ENCODE measurements at places on chromosomes 16 and 17.

DNA sequence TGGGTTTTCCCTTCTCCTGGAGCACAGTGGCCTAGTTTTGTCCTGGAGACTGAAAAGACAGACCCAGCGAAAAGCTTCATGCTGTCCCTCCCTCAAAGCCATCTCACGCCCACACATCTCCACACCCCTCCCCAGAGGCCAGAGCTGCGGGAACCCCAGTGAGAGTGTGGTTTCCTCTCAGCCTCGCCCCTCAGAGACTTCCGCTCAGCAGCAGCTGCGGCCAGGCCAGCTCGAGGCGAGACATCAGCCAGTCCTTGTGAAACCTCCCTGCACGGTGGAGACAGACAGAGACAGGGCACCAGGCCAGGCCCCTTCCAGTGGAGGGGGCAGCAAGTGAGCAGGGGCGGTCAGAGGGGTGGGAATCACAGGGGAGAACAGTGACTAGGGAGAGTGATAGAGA lies 77.0 kb upstream of the TNRC6C start:
- peak; percentile 86 for DNase-seq

- DNase-seq: peak; percentile 24
Measured at GRCh38 chr16:77794586-77794985, 6.2 kb downstream of the VAT1L start.

- DNase-seq: no peak
Measured at GRCh38 chr16:69114346-69114975, 9.0 kb downstream of the HAS3 start.

DNA sequence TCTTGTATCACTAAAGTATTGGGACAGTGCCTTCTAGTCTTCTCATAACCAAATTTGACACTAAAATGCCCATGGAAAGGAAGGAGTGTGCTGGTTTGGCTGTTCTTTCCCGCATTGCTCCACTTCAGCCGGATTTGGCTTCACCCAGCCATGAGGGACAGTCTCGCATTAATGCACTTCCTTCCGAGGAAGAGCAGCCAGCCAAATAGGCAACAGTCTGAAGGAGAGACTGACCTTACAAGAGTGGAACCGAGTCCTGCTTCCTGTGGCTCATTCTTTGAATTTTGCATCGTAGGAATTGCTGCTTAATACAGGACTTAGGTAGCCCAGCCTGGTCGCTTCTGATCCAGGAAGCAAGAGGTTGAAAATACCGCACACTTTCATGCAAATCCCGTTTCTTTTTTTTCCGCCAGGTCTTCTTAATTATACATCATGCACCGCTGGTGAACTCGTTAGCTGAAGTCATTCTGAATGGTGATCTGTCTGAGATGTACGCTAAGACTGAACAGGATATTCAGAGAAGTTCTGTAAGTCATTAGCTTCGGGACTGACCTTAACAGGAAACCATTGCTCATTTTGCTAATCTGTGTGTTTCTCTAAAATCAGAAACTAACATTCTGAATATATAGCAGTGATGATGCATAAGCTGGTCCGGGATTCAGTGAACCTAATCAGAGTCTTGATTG lies 38.2 kb downstream of the CLEC16A start:
- DNase-seq: no peak

GRCh38 chr17:73956169-73956568 lies 247.3 kb upstream of the RPL38 start:
- no peak for DNase-seq

DNA sequence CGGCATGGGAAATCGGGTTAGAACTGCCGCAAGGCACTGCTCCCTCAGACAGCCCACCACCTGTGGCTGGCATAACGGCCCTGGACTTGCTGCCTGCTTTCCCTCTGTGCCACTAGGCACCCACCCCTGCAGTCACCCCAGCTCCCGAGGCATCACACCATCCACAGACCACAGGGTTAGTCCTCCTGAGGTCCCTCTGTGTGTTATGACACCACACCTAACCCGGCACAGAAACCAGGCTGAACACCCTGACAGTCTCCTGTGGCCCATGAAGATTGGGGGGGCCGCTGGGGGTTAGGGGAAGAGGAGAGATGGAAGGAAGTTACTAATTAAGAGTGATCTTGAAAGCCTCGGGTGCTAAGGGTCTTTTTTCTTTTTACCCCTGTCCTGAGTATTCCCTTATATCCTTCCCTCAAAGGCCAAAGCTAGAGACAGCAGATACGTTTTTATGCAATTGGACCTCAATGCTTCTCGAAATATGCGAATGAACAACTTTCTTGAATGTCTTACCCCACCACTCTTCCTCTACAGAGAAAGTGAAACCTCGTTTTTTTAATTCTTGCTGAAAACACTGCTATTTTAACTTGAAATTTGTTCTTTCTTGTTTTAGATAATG lies 7.0 kb downstream of the CYTH1 start:
- no peak for DNase-seq

- DNase-seq: no peak
Measured at GRCh38 chr16:1348441-1348840, 3.2 kb downstream of the TSR3 start.

GRCh38 chr17:19740933-19741332 lies 7.2 kb downstream of the ALDH3A1 start:
- DNase-seq: no peak

DNA sequence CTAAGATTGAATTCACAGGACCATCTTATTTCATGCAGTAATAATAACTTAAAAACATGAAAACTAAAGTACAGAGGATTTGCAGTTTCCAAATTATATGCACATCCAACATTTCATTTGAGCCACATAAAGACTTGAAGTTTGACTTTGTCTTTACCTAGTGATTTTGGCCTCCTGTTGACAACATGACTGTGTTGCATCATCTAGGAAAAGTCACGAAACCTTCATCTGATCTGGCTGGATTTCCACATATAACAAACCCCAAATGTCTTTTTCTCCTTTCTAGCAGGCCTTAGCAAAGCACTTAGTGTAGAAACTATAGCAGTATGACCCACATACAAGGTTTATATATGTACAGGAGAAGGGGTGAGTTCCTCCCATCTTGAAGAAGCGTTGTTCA lies 406.5 kb upstream of the CDH5 start:
- DNase-seq: no peak

DNA sequence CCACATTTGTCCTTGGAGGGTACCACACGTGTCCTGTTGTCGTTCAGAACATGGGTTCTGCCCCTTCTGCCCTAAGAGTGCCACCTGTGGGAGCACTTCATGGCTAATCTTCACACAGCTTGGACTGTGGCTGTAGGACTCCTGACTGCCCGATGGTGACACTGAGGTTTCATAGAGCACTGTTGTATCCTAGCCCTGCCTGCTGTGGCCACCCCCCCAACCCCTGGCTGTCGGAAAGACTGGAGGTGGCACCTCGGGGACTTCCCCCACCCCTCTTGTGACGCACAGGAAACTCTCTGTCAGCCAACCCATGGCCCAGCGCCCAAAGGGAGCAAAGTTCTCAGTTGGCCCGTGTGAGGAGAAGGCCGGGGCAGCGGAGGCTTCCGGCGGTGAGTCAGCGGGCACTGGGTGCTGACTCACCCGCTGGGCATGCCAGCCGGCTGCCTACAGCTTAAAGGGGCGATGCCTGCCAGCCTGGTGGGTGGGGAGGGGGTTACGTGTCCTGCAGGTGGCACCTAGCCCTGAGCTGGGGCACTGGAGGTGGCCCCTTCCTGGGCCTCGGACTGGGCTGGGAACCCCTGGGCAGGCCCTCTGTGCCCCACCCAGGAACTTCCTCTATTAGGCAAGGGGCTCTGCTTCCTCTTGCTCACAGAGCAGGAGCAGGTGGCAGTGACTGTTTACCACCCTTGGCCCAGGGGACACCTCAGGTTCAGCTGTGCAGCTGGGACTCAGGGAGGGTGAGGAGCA lies 3.4 kb downstream of the MAP2K3 start:
- peak; percentile 93 for DNase-seq

- peak; percentile 77 for DNase-seq
Measured at GRCh38 chr17:33469911-33470310, 176.8 kb upstream of the ASIC2 start.

DNA sequence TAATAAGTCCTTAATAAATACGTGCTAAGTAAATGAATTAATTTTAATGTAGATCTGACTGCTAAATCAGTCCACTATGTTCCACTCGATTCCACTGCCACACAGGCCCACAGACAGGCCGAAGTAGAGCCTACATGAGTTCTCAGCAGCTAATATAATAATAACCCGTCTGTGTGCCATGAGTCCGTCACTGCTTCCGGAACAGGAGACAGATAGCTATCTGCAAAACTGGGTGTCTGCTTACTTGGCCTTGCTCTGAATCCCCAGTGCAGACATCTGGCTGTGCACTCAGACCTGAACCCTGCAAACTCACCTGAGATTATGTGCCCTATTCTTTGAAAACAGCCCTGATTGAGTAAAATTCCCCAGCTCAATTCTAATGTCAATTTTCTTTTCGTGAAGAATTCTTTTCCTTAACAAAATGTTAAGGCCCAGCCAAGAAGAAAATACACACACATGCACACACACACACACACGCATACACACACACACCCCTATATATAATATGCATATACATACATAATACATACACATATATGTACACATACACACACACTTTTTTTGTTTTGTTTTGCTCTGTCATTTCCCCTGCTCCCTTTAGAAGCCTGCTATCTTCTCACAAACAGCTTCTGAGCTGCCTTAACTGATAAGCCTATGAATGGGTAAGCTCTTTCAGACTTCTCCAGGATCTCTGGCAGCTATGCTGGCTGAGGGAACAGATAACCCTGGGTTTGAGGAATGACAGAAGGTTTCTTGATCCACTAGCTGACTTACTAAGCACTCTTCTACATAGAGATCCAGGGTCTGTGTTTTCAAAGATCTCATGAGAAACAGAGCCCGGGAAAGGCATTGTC lies 39.8 kb upstream of the TOM1L1 start:
- no peak for DNase-seq

DNA sequence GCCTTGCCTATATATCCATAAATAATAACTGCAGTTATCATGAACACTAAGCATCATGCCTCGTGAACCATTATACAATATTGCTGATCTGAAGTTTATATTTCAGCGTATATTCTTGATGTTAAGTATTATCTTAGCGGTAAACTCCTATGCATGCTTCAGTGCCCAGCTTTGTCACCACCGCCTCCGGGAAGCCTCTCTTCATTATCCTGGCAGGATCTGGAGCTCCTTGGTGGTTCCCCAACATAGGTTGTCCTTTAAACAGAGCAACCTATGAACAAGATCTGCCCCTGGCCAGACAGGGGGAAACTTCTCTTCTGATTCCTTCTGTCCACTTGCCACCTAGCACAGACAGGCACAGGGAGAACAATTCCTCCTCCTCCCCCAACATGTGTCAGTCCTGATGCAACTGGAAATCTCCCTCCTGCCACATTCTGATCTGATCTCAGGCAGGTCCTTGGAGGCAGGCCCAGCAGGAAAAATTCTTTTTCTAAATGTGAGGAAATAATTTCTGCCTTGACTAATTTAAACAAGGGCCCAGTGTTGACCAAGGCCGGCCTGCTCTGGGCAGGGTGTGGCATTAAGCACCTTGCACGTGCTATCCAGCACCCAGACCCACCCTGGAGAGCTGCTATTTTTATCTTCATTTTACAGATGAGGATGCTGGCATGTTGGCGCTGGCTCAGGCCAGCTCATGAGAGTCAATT lies 22.4 kb downstream of the SPNS2 start:
- DNase-seq: peak; percentile 42

GRCh38 chr16:55471448-55472097 lies 7.4 kb upstream of the MMP2 start:
- peak; percentile 57 for DNase-seq

DNA sequence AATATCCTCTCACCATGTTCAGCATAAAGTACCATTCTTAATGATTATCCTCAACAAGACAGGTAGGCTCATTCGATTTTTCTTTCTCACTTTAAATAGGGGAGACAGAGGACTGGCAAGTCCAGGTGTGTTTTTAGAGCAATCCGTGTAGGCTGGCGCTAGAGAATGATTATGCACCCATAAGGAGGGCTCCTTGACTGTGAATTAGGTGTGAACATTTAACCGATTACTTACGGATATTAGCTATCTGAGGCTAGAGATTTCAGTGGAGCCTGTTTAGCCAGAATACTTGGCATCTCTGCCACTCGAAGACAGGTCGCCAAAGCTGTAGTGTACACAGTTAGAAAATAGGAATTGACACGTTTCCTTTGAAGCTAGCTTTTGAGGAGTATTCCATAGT lies 1.9 kb downstream of the SEC14L1 start:
- DNase-seq: no peak

GRCh38 chr17:45640141-45640850 lies 143.8 kb upstream of the CRHR1 start:
- peak; percentile 81 for DNase-seq

- DNase-seq: peak; percentile 82
Measured at GRCh38 chr16:23670137-23670776, 8.4 kb upstream of the PLK1 start.

- no peak for DNase-seq
Measured at GRCh38 chr16:83176802-83177201, 550.0 kb downstream of the CDH13 start.

DNA sequence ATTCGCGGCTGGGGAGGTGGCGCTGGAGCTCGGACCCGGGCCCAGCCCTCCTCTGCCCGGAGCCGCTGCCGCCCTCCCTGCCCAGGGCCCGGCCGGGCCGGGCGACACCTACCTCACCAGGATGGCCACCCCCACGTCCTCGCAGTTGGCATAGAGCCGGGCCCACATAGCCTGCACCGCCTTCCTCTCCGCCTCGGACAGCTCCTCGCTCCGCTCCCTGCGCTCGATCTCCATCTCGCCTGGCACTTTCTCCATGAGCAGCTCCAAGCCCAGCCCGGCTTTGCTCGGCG lies 276 bp downstream of the CYGB start:
- DNase-seq: peak; percentile 72

DNA sequence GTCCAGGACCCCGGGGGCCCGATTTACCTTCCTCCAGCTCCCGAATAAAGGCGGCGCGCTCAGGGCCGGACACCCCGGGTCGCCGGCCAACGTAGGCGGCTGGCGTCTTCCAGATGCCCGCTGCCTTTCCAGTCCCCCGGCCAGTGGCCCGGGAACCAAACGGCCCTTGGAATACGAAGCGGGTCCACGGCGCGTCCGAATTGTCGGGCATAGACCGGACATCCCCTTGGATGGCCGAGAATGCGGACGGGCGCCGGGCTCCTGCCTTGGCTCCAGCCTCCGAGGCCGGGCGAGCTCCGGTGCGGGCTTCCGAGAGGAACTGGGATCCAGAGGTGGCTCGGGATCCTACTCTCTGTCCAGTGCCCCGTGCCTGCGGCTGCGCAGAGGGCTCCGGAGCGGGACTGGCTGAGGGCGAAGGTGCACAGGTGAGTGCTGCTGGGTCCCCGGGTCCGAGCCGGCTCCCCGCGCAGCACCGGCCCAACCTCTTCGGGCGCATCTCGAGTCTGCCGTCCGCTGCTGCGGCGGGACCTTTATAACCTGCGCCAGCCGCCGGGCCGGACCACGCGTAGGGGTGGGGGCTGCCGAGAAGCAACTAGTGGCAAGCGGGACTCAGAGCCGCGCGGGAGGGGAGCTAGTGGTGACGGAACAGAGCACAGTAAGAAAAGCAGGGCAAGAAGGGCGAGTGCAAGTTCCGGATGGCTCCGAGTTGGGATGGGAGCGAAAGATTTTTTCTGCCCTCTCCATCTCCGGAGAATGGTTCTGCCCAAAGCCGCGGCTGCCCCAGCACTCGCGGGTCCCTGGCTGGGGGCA lies at the start of gene HAP1:
TSS of gene HAP1 (minus strand) at position 505 of the 810 bp plus-strand sequence. CDS start at position 496, 9 bp downstream.
- peak; percentile 59 for DNase-seq

GRCh38 chr17:16470265-16470664 lies 21.7 kb downstream of the LRRC75A start:
- DNase-seq: no peak

All from AG20443 (cell line).